Esophagus muscularis mucosa (tissue), 4 donors: ENCODE measurements at places on chromosomes 2 and 18. TPM values are rescaled to one million over a fixed set of nuclear protein-coding genes. Genes with fewer than 3 reads are reported as not detected.

The CCDC85A gene
- total RNA-seq, result 6.7 TPM

DNA sequence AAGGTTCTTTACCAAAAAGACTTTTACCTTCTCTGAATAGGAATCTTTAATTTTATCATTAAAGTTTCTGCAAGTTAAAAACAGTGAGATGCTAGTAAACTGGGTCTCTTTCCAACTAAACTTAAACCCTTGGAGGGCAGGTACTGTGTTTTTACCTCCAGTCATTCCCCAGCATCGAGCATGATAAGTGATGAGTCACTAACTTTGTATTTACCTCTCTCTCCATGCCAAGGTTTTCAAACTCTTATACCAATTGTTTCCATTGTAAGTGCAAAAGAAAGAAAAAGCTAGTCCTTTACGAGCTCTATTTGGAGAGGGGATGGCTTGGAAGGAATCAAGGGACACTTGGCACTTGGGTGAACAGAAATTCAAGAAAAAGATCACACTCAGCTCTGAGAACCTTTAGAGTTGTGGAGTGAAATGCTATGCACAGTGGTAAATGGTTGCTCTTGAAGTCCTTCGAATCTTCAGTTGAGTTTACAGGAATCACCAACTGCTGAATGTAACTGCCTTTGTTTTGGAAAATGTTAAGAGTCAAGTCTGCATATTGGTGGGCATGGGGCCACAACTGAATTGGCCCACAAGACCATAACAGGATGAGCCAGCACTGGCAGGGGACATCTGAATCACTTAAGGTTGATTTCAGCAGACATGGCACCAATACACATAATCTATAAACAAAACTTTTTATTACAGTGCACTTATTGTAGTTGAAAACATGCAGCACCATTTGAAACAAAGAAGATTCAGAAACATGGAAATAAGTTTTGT is 8.3 kb upstream of the RBM43 start:
- no peak for DNase-seq

- DNase-seq, result no peak
These were observed 262.6 kb upstream of the DDX18 start for GRCh38 chr2:117551858-117552257.

DNA sequence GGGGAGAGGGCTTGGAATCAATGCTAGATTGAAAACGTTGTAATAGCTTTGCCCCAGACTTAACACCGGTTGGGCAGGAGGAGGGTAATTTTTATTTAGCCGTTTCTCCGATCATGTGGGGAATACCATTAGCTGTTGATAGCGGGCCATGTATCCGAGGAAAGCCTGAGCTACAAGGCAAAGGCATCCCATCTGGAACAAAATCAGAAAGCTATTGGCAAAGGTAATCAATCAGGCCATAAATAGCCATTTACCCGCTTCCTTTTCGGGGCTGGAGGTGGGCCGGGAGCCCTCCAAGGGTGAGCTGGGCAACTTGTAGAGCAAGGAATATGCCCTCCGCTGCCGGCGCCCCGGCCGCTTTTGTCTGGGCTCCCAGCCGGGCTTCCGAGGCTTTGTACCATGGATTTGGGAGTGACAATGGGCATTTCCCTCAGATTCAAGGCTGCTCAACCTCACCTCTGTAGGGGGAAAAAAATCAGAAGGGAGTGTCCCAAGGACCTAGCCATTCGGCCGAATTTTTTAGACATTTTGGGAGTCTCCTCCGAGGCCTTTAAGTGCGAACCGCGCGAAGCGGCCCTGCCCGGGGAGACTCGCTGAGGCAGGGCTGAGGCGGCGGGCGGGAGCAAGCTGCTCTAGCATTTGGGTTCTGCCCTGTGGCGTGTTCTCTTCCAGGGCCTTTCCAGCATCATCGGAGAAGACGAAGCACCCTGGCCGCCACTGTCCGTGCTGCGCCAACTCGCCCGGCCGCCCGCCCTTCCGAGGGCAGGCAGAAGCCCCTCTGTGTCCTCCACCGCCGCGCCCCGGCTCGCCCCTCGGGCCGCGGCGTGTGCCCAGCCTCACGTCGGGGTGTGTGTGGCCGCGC is 1.1 kb upstream of the HOXD9 start:
- no peak for DNase-seq

GRCh38 chr2:48287976-48288375 is 242.0 kb upstream of the STON1 start:
- DNase-seq, result no peak

DNA sequence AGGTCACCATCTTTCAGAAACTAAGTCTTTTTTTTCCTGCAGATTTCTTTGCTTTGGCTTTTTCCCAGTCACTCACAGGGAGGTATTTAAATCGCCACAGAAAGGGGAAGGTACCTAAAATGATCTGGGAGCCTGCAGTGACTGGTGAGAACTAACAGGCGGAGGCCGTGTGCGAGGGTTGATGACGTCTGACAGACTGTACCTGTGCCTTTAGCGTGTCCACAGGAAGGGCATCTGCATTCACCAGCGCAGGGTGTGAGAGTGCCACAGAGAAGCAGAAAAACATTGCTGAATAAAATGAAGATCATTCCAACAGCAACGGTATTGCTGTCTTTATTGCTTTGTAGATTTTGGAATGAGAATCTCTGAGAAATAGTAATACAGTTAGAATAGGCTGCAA is 5.7 kb downstream of the CTDP1 start:
- no peak for DNase-seq
